ENCODE measurements at places on chromosomes 2 and 18.
A peak's percentile ranks its signal among the peaks of the same experiment; 100 is the strongest.

DNA sequence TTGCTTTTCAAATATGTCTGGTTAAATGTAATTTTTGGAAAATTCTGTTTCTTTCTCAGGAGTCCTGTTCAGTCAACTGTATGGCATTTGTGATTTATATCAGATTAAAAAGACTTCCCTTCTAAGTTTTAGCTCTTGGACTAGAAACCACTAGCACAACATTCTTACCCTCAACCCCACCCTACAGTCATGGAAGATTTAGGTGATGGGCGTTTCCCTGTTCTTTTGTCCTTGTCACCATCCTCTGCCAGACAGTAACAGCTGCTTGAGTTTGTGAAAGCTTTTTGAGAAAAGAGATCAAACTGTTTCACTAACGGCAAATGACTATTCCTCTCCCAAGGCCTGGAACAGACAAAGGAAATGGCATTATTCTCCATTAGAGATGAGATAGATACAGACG, 31.8 kb downstream of the SERPINB5 start:
- DNase-seq, result no peak

DNA sequence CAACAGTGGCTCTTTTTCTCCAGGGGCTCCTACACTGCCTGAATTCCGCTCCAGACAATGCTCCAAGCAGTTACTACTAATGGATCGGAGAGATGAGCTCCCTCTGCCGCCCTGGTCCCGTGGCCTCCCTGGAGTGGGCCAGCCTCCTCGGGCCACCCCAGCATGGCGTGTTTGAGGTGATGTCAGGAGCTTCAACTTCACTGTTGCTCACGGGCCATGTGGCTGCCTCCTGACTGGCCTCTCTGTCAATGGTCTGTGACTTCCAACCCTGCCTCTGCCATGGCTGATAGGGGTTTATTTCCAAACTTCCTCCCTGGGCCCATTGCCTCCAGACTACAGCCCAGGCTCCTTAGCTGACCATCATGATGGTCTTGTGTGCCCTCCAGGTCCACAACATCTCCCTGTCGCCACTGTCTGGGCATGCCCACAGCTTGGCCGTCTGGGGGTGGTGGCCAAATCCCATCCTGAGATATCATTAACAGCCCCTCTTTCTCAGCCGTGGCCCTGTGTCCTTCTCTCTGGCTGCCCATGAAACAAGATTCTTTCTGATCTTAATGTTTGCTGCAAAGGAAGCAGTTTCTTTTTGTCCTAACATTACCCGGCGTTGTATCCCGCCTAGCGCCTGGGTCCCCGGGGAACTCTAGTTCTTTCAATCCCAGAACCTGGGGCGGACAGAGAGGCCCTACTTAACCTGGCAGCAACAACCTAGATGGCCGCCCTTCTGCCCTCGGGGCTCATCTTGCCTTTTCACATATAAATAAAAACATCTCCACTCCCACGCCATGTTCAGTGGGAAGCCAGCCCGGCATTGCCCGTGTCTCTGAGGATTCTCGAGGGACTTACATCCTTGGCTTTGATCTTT, 38.1 kb downstream of the ATOH8 start:
- DNase-seq, result no peak

- peak; percentile 61 for DNase-seq
Observed at GRCh38 chr2:230225486-230225885, at the start of gene SP140. SP140 (plus strand) TSS chr2:230225736; CDS start chr2:230225845, 109 bp downstream.

- DNase-seq, result no peak
Observed at GRCh38 chr2:36568516-36569246, 29.3 kb downstream of the FEZ2 start.

- DNase-seq, result no peak
Observed at GRCh38 chr2:219131744-219132143, 28.9 kb downstream of the NHEJ1 start.

- no peak for DNase-seq
Observed at GRCh38 chr2:119819846-119820245, 60.1 kb downstream of the PTPN4 start.

GRCh38 chr18:6595666-6596065, 133.8 kb upstream of the ARHGAP28 start:
- DNase-seq, result no peak

DNA sequence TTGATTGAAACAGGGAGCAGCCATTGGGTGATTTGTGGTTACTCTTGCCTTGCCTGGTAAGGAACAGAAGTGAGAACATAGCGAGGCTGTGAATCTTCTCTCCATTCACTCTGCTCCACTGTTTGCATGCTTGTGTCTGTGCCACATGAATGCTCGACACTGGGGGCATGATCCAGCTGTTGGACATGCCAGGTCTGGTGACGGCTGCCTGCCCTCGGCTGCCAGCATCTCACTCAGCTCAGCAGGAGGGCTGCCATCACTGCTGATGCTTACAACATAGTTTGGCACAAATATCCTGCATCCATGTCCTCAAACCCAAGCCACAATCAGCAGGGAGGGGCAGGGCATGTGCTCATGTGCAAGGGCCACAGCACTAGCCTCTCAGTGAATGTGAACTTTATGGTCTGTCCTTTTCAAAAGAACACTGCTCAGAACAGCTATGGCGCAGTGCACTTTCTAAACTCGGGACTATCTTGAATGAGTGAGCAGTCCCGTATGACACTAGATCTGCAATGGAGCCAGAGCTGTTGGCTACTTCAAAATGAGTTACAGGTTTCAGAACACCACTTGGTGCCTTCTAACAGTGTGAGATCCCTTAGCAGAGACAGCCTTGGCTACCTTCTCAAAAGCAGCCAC, 126.3 kb downstream of the NRP2 start:
- DNase-seq, result no peak

GRCh38 chr2:182330451-182331305, 96.2 kb downstream of the PDE1A start:
- no peak for DNase-seq

DNA sequence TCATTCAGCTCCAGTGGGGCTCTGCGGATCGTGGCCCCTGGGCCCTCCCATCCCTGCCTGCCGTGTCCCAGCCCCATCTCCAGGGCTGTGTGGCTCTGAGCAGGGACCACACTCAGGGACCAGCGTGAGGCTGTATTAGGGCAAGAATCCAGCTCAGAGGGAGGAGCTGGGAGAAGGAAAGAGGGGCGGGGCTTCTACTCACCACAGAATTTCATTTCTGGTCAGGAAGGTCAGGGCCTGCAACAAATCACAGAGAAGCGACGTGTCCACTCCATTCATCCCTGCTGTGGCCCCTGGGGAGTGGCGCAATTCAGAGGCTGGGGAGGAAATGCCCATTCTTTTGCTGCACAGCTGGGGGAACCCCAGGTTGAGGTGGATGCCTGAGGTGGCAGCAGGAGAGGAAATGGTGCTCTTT, 828 bp downstream of the CIB4 start:
- DNase-seq, result no peak

DNA sequence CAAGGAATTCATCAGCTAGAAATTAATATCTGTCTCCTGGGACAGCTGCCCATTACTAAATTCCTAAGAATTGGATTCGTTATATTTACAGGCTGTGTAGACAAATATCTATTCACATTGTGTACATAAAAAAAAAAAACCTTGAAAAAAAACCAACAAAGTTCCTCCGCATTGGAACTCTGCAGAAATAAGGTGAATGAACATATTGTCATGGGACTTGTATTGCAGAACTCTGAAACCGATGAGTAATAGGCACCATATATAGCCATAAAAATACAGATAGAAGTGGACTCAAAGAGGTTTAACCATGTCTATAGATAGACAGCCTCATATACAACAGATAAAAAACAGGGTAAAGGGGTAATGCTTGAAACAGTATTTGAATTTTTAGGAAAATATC, 909.9 kb upstream of the CHAC2 start:
- no peak for DNase-seq

- DNase-seq, result peak; percentile 34
Observed at GRCh38 chr18:72652990-72653593, 109.0 kb upstream of the CBLN2 start.

- no peak for DNase-seq
Observed at GRCh38 chr2:82215212-82215611, 1910.7 kb upstream of the LRRTM1 start.

- DNase-seq, result no peak
Observed at GRCh38 chr2:8472545-8473323, 209.1 kb upstream of the ID2 start.

DNA sequence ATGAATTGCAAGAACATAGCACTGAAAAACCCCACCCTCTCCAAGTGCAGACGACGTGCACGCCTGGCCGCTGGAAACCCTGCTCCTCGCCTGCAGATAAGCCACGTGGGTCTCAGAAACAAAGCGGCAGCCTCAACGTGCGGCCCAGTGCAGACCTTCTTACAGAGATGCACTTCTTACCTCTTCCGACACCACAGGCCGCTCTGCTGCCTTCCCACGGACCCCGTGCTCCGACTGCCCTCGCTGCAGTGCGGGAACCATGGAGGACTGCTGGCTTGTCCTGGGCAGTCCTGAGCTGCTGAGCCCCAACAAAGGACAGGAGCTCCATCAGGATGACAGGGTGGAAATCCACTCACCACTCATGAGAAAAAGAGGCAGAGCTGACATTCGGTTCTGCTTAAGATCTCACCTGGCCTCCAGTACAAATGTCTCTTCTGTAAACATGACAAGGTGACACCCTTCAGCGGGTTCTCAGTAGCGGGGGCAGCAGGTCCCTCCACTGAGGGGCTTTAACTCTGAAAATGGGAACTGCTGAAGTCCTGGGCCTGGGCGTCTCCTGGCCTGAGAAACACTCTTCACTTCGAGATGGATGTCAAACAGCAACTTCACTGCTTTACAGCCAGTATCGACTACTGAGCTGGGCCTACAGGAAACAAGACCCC, 6.2 kb downstream of the COPS9 start:
- no peak for DNase-seq

- no peak for DNase-seq
Observed at GRCh38 chr2:162126527-162126926, 25.5 kb downstream of the GCG start.

GRCh38 chr18:3037423-3037915, 24.5 kb upstream of the LPIN2 start:
- DNase-seq, result no peak

DNA sequence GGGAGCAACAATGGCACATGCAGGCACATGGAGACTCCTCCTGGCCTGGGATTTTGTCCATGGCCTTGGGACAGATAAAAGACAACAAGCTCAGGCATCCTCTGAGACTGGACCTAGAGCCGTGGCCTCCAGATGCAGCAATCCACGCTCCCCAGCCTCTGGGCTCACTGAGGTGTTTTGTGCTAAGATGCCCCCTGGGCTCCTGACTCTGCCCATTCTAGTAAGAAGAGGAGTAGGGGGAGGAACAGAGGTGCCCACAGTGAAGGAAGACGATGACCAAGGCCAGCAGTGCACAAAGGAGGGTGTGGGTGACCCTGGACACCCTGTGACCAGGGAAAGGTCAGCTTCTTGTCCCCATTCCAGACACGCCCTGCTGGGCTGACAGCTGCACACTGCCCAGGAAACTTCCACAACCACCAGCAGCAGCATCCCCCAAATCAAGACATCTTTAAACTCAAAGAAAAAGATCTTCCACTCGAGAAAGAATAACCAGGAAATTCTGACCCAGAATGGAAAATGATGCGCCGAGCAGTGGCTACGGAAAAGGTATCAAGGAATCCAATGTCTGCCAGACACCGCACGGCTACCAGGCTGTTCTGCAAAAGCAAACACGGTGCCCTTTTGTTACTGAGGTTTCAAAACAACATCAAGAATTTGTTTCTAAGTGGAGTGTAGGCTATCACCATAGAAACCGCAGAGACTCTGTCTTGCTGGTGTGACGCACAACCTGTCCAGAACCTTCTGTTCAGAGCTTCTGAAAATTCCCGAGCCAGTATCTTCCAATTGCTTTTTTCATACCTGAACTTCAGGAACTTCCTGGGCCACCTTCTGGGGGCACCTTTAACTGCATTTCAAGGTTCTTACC, 65.5 kb downstream of the ZNF516 start:
- DNase-seq, result no peak

DNA sequence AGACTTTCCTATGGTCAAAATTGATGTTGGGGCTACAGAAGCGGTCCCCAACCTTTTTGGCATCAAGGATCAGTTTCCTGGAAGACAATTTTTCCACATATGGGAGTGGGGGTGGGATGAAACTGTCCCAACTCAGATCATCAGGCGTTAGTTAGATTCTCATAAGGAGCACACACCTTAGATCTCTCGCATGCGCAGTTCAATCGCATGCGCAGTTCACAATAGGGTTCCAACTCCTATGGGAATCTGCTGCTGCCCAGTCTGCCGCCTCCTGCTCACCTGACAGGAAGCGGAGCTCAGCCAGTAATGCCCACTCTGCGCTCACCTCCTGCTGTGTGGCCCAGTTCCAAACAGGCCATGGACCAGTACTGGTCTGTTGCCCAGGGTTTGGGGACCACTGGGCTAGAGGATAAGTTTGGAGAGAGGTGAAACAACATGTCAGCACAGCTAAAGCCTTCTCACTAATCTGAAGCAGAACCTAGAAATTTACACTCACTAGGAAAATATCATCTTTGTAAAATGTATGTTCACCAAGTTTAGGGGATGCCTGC, 410.8 kb upstream of the ZNF804A start:
- no peak for DNase-seq

- DNase-seq, result no peak
Observed at GRCh38 chr2:226730481-226730880, 69.1 kb downstream of the IRS1 start.

- no peak for DNase-seq
Observed at GRCh38 chr2:12300019-12300602, 416.6 kb upstream of the TRIB2 start.

DNA sequence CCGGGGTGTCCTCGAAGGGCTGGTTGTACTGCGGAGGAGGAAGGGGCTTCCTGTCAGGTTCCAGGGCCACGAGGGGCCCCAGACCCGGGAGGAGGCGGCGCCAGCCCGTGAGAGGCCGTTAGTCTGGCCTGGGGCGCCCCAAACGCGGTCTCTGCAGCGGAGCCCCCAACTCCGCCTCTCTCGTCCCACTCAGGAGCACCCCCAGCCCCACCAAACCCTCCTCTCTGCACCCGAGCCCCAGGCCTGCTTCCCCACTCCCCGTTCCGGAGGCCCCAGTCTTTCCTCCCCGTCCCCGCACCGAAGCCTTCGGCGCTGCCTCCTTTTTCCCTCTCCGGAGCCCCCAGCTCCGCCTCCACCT, 473 bp downstream of the HJURP start:
- no peak for DNase-seq

DNA sequence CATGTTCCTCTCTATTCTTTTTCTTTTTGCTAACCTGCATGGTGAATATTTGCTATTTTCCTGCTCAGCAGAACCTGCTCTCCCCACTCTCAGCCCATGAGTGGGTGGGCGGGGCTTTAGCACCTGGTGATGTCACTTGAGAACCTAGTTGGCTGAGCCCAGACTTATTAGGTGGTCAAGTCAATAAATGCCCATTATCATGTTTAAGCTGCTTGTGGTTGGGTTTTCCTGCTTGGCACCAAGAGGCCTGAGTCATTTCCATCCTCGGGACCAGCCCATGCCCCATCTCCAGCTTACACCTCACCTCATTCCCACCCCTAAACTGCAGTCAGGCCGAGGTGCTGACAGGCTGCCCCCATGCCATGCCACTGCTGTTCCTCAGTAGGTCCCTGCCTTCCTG, 226.6 kb downstream of the ANKRD30B start:
- DNase-seq, result no peak

- no peak for DNase-seq
Observed at GRCh38 chr2:143684551-143685320, 555.5 kb downstream of the ARHGAP15 start.

GRCh38 chr2:195613922-195614321, 43.1 kb upstream of the SLC39A10 start:
- no peak for DNase-seq

GRCh38 chr2:212141499-212141898, 397.1 kb downstream of the ERBB4 start:
- no peak for DNase-seq

- DNase-seq, result no peak
Observed at GRCh38 chr2:98871506-98871905, 64.5 kb downstream of the CRACDL start.
